Aortic smooth muscle cell (primary cell): ENCODE measurements at places on chromosomes 1 and 21. TPM values are rescaled to one million over a fixed set of nuclear protein-coding genes. Genes with fewer than 3 reads are reported as not detected.

TRIM45 gene
- 1.2 and 2.2 TPM in 2 replicates for total RNA-seq

SAMD13 gene
- total RNA-seq, result 0.92 and 1.1 TPM in 2 replicates

B3GALNT2 gene
- total RNA-seq, result 40.2 and 44.0 TPM in 2 replicates

OVAAL gene
- total RNA-seq, result not detected in 2 replicates

RIPK4 gene
- 40.5 and 46.8 TPM in 2 replicates for total RNA-seq

PTPRU gene
- 4.0 and 12.0 TPM in 2 replicates for total RNA-seq

CHIA gene
- total RNA-seq, result not detected in 2 replicates

BRINP2 gene
- not detected in 2 replicates for total RNA-seq

SLC44A5 gene
- total RNA-seq, result 1.7 and 2.1 TPM in 2 replicates

KLHDC8A gene
- not detected in 2 replicates for total RNA-seq

NEK2 gene
- 14.4 and 22.7 TPM in 2 replicates for total RNA-seq

CAPN8 gene
- total RNA-seq, result not detected in 2 replicates

AMPD2 gene
- total RNA-seq, result 73.3 and 85.6 TPM in 2 replicates

SH2D5 gene
- total RNA-seq, result 1.6 and 2.5 TPM in 2 replicates

OR2L5 gene
- total RNA-seq, result not detected in 2 replicates

DISP3 gene
- total RNA-seq, result not detected in 2 replicates

KCND3 gene
- total RNA-seq, result under 0.01 and 0.26 TPM in 2 replicates

ZDHHC18 gene
- 3.6 and 3.7 TPM in 2 replicates for total RNA-seq
